ENCODE measurements at places on chromosomes 5 and 9.

DNA sequence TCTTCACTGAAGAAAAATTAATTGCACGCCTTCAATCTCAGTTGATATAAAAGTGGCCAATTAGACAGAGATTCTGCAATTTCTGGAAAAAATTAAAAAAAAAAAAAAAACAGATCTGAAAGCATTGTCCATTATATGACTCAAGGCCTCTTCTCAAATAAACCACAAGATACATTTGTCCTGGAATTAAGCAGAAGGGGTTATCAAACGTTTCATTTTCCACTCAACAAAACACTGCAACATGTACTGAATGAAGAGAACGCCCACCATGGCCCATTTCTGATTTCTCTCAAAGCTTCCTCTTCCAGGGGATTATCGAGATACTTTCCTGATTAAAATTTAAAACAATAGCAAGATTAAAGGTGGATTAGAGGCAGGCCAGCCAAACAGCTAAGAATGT, 5.8 kb upstream of the PAPPA start:
- DNase-seq = no peak

DNA sequence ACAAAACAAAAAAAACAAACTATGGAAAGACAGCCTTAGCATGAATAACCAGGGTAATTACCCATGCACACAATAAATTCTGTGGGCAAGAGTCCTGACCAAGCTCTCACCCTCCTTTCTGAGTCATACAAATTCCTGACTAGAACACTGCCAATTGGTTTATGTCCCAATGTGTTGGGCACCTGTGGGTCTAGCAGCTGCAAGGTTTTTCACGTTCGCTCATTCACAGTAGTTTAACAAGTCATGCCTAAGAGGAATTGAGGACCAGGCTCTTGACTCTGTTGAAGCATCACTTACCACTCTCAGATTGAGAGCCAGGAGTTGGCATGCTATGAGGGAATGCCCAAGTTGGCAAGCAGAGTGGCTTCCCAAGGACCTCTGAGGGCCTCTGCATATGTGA, 205.5 kb upstream of the SLC24A2 start:
- no peak for DNase-seq

GRCh38 chr9:34627716-34628655, 880 bp downstream of the ARID3C start:
- DNase-seq = no peak

DNA sequence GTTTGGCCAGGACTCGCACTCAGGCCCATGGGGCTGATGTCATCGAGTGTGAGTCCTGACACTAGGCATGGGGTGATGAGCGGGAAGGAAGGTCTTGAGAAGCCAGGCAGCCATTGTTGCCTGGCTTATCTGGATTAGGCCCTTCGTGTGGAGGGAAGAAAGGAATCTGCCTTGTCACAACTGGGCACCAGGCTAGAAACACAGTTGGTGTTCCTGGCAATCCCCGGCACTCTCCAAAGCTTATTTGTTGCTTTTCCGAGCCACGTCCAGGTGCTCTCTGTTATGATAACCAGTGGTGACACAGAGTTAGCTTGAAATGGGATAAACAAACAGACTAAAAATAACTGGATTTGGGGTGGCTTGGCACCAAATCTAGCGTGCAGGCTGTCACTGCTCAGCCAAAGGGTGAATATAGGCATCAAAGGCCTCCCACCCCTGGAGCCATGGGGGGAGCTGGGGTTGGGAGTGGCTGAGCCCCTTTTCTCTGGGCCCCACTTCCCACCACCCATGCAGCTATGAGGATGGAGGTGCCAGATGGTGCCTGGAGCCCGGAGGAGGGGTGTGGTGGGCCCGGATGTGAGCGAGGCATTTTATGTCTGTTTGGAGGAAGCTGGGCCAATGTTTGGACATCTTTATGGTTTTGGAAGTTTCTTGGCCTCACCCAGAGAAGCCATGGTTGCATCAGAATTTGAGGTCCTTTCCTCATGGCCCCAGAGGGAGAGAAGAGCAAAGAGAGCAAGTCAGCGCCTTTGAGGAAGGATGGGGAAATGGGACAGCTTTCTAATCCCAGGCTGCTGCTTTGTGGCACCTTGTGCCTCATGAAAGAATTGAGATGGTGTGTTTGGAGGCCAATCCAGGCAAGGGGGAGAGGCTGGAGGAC, 98.0 kb upstream of the PITX1 start:
- no peak for DNase-seq

- DNase-seq = no peak
Observed at GRCh38 chr5:143964919-143965318, 153.0 kb downstream of the HMHB1 start.

- no peak for DNase-seq
Observed at GRCh38 chr5:98492258-98492657, 281.2 kb upstream of the RGMB start.

- DNase-seq = no peak
Observed at GRCh38 chr9:106861640-106862109, 1.3 kb upstream of the ZNF462 start.

DNA sequence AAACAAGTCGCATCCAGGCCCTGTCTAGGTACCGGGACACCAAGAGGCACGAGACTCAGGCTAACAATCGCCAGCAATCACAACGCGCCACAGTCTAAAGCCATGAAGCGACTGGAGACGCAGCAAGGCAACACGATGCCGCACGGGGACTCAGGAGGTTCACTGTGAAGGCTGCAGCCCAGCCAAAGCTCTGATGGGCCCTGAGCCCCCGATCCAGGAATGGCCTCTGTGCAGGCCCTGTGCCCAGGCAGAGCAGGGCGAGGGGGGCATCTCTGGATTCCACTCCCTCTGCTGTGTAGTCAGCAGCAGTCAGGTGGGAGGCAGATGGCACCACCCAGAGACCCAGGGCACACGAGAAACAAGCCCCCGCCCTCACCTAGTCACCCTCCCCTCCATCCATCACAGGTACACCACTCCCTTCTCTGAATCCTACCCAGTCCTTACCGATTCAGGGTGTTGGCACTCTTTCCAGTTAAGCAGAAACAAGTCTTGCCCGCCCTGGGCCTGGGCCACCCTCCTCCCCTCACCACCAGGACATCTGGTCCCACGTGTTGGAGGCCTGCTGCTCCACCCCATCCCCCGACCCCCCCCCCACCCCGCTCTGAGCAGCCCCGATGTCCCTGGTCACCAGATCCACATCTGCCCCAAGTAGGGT, 1.1 kb downstream of the RALGDS start:
- peak; percentile 41 for DNase-seq

DNA sequence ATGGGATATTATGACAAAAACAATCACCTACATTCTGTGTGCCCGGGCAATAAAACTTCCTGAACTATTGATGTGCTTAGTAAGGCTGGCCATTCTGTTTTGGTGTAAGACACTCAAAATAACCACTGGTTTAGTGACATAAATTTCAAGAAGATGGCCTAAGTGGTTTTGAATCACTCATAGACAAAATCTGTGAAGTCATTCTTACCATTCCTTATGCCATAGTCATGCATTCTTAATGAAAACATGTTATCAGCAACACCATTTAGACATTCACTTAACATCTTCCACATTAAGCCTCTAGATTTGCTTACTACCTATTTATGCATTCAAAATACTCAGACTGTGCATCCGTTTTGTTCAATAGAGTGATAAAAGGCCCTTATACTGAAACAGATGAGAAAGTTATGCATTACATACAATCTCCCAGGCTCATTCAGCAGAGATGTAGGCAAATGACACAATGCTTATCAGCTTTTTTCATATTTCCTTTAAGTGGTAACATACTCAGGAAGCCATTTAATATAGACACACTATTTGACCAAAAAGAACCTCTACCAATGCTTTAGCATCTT, 848.8 kb upstream of the DMAC1 start:
- no peak for DNase-seq
